ENCODE measurements at places on chromosomes 2 and 18. TPM values are rescaled to one million over a fixed set of nuclear protein-coding genes. Genes with fewer than 3 reads are reported as not detected.

The GDF7 gene
- 0.14 TPM for total RNA-seq

The MDH1B gene
- total RNA-seq, result 4.7 TPM

The SNTG2 gene
- 0.66 TPM for total RNA-seq

The IL36A gene
- not detected for total RNA-seq

The SNRPD1 gene
- 6.8 TPM for total RNA-seq

The FOSL2 gene
- total RNA-seq, result 2.9 TPM

The VWA3B gene
- 0.09 TPM for total RNA-seq

The ZBTB7C gene
- 6.2 TPM for total RNA-seq

The NT5C1B gene
- not detected for total RNA-seq

The RNMT gene
- 28.1 TPM for total RNA-seq

The MTHFD2 gene
- total RNA-seq, result 21.2 TPM

The RNF152 gene
- 3.9 TPM for total RNA-seq

The HRH4 gene
- total RNA-seq, result 0.14 TPM

DNA sequence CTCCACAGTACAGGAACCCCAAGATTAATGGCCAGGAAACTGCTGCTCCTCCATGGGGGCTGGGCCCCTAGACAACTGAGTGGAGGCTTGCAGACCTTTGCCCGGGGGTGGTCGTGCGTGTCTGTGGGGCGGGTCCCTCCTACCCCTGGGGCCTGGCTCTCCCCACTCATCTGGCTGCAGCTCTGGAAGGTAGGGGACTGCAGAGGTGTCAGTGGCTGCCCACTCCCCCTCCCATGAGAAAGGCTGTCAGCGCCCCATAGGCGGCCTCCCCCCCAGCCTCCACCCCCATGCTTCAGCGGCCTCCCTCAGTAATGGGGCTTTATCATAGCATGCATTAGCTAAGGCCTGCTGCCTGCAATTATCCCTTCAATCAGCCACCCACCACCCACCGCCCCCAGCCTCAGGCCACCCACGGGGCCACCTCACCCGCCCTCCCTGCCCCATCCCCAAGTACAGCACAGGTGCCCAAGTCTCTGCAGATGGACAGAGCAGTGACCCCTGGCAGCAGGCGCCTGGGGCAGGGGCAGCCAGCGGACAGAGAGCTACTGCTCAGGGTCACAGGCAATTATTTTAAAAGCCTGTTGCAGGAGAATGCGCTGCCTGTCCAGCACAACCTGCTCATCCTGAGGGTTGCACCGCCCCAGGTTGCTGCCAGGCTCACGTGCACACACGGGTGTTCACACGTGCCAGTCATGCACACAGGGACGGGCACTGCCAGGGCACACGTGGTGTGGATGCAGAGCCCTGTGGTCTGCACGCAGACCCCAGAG, 9.1 kb upstream of the ECEL1 start:
- DNase-seq, result no peak

GRCh38 chr2:120631236-120631635, 104.4 kb upstream of the GLI2 start:
- DNase-seq, result no peak

- no peak for DNase-seq
These were observed 44.7 kb downstream of the PSD4 start for GRCh38 chr2:113218283-113219091.

GRCh38 chr2:237472909-237473877, 13.9 kb upstream of the MLPH start:
- DNase-seq, result no peak

- DNase-seq, result no peak
These were observed 259.3 kb downstream of the SOX11 start for GRCh38 chr2:5951471-5951870.

DNA sequence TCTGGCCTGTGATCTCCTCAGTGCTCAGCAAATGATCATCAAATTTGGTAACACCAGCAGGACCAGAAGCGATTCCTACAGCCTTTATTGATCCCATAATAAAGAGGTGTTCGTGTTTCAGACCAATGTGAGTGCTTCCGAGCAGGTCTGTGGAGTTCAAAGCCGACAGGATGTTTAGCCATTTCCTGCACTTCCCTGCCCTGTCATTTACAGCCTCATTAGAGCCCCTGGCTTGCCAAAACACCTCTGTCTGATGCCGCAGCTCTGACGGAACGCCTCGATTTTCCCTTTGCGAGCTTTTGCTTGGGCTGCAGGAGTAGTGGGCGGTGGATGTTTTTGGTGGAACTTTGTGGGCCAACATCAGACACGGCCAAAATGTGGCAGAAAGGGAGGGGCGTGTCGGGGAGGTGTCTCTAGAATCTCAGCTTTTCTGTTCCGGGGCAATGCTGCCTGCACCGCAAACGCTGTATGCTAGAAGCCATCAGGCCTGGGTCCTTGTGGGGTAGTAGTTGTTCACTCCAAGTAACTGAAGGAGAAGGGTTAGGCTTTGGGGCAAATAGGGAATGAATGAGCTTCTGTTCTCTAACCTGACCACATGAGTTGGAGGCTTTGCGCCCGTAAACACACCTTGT, 26.1 kb upstream of the INHBB start:
- no peak for DNase-seq

DNA sequence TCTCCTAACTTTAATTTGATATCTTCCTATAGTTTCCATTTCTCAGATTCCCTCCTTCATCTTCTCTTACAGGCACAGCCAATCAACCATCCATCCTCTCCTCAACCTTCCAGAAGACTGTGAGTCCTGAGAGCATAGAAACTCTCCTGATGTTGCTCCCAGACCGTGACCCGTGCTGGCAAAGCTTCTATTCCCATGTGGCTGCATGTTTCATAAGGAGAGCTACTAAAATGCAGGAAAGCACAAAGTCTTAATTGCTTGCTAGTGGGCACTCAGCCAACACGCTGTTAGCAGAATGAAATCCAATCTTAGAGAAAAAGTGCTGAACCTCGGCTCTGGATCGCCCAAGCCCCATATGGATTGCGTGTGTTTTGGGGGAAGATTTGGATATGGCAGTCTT, 1244.7 kb upstream of the ZEB2 start:
- DNase-seq, result peak; percentile 78

- DNase-seq, result no peak
These were observed 1183.7 kb upstream of the NXPH2 start for GRCh38 chr2:139963863-139964355.

- DNase-seq, result no peak
These were observed 370.8 kb upstream of the NT5C1B start for GRCh38 chr2:18959952-18960717.

DNA sequence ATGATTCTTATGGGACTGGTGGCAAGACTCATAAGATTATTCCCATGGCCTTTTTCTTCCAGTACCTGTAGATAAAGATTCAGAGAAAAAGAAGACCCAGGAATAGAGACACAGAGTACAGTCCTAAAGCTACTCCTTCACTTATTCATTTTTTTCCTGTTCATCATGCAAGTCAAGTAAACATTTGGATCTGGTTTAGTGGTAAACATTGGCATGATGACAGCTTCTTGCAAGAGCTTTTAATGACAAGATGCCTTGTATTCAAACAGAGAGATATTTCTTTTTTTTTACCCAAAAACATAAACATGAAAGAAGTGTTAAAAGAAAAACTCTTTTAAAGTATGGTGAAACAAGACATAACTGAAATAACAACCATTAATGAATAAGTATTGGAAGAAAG, 20.2 kb downstream of the CXCR2 start:
- DNase-seq, result no peak

DNA sequence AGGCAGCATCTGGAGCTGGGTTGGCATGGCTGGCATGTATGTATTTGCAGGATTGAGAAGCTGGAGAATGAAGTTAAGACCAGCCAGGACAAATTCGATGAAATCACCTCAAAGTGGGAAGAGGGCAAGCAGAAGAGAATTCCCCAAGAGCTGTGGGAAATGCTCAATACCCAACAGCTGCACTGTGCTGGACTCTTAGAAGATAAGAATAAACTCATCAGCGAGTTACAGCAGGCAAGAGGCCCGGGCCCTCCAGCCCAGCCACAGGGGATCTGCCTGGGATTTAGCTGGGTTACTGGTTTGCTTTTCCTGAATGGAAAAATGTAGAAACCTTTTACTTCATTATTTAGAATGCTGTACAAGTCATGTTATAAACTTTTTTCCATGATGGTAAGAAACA, 22.5 kb downstream of the DRC1 start:
- no peak for DNase-seq

DNA sequence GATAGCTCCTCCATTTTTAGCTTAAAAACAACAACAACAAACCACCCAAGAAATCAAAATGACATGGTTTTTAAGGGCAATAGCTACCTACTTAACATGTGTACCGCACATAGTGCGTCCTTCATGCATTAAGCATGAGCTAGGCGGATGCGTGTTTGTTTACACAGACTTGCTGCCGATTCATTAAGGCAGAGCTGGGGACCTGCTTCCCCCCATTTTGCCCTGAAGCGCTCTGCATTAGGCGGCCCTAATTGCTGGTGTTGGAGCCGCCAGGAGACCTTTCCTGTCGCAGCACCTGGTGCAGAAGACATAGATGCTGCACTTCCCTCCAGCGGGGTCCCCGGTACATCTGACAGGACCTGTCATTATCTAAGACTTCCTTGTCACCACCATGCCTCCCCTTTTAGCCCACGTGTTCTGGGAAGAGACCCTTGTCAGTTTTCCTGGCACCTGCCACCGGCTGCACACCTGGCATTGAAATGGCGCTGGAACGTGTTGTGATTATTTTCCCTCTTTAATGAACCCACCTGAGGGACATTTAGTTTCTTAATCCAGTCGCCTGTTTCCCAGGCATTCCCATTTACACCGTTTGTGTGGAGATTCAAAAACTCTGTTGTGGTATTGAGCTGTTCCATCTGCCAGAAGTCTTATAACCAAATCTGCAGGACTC, 261.1 kb upstream of the RAB12 start:
- DNase-seq, result no peak

DNA sequence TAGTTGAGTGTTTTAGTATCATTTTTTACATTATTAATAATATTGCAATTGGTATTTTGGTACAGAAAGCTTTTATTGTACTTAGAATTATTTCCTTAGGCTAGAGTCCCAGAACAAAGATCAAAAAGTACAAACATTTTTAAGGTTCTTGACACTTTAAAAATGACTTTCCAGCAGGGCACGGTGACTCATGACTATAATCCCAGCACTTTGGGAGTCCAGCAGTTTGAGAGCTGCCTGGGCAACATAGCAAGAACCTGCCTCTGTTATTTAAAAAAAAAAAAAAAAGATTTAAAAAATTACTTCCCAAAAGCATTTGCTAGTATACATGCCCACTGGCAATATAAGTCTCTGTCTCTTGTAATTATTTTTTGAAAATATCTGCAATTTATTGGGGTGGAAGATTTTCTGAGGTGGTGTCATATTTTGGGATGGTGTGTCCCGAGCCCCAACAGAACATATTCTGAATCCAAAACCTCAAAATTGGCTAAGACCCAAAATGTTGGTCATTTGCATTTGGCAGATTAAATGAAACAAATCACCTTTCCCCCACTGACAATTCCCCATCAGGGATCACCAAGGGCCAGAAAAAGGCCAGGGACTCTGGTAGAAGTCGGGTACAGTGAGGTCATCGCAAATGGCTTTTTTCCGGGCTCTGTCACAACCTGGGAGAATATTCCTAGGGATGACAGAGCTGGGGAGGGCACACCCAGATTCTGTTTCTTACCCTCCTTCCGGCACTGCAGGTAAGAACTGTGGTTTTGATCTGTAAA, 42.1 kb downstream of the NIFK start:
- no peak for DNase-seq

DNA sequence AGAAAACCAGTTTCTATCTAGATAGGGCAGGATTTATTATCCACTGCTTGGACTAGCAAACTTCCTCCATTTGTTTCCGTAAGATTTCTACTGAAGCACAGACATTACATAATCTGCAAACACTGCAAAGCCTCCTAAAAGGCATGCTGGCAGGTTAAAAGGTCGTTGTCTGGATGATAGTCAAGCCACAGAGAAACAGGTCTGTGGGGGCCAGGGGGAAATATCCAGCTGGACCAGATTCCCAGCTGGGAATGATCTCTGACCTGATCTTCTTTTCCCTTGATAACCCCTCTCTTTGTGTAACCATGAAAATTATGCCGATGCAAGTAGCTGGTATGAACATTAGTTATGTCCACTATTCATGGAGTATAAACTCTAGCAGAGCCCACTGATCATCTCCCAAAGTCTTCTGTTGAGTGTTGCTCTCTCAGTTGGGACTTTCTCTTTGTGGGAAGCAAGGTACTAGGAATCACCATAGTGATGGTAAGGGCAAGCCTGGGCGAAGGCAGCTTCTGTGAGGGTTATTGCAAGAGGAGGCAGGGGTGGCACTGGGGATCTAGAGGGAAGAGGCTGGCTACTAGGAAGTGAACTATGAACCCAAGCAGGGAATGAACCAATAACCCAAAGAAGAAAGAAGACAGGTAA, 61.3 kb downstream of the GDF7 start:
- DNase-seq, result peak; percentile 22

- no peak for DNase-seq
These were observed 37.9 kb downstream of the BUB1 start for GRCh38 chr2:110639972-110640371.

GRCh38 chr2:130307850-130308249, 34.8 kb upstream of the IMP4 start:
- no peak for DNase-seq

- DNase-seq, result peak; percentile 58
These were observed 45.8 kb downstream of the ATIC start for GRCh38 chr2:215357660-215358059.

- no peak for DNase-seq
These were observed 101.3 kb downstream of the PID1 start for GRCh38 chr2:229169751-229170150.

- DNase-seq, result no peak
These were observed 242.6 kb upstream of the KCNJ3 start for GRCh38 chr2:154455866-154456265.

DNA sequence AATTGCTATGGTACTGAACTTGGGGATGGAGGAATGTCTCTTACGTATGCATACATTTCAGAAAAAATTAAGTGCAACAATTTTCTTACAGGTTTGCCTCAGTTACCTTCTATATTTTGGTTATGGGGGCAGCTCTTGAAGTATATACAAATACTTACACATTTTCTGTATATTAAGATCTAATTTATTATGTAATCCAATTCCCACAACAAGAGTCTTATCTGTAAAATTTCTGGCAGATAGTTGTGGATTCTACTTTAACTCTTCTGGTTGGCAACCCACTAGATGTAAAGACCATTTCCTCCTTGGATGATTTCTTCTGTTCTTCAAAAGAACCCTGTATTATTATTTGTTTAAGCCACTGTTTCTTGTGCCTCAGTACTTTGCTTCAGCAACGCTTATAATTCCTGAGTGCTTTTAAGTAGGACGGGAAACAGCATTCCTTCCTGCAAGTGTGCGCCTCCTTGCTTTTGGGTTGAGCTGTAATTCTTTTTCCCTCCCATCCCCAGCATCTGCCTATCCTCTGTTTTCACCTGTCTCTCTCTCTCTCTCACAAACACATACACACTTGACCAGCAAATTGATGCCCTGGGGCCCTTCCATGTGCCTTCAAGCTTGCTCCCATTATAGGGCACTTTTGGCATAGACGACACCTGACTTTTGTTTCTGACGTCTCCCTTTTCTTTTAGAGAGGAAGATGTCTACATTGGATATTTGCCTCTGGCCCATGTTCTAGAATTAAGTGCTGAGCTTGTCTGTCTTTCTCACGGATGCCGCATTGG, 61.4 kb downstream of the ACSL3 start:
- DNase-seq, result no peak

- no peak for DNase-seq
These were observed 50.6 kb downstream of the STK39 start for GRCh38 chr2:168196764-168197180.

Data from cardiac muscle cell (in vitro differentiated cells and primary cell).